Activated T-helper 1 cell treated with anti-CD3 and anti-CD28 coated beads, Interleukin-2, amount 50 U/mL, for 16 hours (primary cell): ENCODE measurements at places on chromosomes 2 and 18.

GRCh38 chr18:79938196-79938595 is 13.3 kb downstream of the SLC66A2 start:
- DNase-seq, result no peak

GRCh38 chr2:175107146-175107545 is 60.9 kb downstream of the ATF2 start:
- DNase-seq, result no peak

- DNase-seq, result no peak
Measured at GRCh38 chr2:163417596-163418337, 318.0 kb downstream of the FIGN start.

DNA sequence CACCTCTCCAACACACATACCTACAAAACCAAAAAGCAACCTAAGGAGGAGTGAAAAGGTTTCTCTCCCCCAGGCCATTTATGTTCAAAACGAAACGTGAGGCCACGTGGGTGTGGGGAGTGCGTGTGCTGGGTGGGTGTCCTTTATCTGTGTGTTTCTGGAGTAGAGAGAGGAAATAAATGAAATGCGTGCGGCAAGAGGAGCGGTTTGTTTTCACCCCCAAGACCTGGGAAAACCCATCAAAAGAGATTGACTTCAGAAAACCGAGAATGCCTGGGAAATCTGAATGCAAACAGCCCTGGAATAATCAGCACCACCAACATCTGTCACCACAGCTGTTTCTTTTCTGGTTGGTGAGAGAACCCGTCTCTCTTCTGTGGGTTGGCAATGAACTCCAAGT is 137.4 kb downstream of the INSIG2 start:
- DNase-seq, result no peak

GRCh38 chr2:37228788-37229187 is 2.6 kb downstream of the CEBPZ start:
- DNase-seq, result no peak

GRCh38 chr2:120315367-120316033 is 30.4 kb upstream of the INHBB start:
- no peak for DNase-seq

DNA sequence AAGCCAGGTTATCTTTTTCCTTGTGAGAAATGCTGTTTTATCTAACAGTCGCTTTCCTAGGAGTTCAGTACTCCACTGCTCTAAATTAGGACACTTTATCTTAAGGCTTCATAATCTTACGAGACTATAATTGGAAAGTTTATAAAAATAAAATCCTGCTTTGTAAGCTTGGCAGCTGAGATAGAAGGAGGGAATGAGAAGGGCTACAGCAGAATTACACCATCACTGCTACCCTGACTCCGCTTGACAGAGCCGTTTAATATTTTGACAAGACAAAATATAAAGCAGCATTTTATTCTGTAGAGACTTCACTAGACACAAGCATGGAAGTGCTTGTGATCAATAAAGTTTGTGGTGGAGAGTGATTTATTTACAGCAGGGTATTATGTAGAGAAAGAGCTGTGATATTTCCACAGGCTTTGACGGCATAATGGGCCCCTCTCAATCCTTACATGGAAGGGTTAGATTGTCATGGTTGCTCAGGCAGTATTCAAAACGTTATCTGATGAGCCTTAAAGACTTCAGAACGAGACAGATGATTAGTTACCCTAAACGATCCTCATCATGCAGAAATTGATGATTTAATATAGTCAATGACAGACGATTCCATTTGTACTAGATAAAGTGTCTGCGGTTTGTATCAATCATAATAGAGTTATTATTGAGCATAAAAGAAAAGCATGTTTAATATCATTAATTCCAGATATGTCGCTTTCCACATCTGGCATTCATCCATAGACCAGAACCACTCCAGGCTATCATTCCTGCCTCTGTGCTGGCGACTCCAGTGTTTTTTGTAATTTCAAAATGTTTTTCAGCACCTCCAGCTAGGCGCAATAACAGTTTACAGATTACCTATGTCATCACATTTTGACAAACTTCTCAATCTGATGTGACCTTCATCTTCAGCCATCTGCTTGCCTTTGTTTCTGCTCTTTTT is 242.2 kb downstream of the FIGN start:
- no peak for DNase-seq

- no peak for DNase-seq
Measured at GRCh38 chr2:156474401-156474800, 38.2 kb downstream of the GPD2 start.

DNA sequence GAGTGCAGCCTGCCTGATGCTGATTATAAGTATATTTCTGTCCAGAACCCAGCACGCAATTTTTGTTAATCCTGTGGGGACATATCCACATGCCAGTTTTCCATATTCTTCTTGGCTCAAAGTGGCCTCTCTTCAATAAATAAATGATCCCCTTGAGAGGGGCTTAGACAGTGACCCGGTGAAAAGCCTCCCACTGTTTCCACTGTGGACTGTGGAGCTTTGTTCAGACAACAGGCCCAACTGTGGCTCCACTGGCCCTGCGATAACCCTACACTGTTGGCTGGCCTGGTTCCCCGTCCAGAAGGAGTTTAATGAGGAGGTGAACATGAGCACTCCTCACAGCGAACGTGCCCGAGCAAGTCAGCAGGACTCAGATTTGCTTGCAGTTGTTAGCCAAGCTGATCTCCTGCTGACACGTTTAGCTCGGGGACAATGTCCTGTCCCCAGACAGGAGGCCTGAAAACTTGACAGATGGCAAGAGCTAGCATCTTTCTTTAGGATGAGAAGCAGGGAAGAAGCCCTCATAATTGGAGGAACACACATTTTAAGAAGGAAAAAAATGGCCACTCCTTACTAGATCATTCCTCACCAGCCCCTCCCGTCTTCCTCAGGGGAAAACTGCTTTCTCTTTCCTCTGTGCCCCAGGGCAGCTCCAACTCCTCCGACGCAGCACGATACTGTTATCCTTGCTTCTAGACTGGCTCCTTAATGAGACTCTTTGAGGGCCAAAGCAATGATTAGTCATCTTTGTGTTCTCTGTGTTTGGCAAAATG is 20.0 kb upstream of the MTCL1 start:
- DNase-seq, result no peak

DNA sequence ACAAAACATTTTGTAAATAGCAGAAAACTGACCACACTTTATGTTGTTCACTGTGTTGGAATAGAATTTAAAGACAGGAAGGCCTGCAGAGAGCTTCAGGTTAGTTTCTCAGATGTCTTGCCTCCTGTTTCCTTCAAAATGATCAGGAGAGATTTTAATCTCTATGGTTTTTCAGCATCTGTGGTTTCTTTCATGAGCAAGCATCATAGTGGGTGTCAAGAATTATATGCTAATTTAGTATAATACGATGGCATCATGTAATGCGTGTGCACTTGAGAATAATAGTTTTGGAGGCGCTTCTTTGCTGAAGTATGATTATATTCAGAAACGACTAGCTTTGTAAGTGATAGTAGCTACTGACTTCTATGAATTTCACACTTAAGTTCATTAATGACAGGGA is 149.9 kb downstream of the PLCL1 start:
- DNase-seq, result no peak

DNA sequence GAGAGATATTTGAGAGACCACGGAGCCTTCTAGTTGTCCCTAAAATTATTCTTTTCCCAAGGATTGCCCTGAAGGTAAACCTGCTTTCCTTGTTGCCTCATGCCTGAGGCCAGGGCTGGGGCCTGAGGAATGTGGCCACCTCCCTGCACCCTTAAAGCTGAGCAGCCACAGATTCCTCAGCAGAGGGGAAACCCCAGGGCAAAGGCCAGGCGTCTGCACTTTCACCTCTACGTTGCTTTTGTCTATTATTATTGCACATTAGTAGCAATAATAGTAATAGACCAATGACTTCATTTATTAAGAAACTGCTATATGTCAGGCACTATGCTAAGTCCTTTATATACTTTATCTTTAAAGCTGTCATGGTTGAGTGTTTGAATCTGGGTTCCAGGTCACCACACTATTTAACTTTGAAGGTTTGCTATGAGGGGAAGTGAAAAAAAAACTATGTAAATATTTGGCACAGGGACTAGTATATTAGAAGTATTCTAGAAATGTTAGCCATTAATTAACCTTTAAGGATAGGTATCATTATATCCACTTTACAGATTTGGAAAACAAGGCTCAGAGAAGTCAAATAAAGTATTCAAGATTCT is 104.2 kb downstream of the LRRC30 start:
- DNase-seq, result no peak

GRCh38 chr2:71282493-71282892 is 49.1 kb upstream of the ZNF638 start:
- DNase-seq, result no peak

GRCh38 chr2:164055623-164056022 is 319.8 kb upstream of the FIGN start:
- no peak for DNase-seq

DNA sequence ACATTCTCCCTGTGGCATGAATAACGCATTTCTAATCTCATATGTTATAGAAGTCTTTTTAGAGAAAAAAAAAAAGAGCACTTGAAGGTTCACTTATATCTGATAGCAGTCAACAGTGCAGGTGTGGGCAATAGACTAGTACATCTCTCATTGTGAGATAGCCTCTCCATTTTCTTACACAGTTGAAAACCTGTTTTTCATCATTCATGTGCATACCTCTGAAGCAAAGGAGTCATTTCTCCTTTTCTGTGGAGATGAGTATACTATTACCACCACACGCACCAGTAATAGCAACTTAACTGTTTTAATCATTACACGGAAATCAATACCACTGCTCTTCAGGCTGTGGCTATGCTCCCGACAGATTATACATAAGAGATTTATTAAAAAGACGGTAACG is 1653.3 kb upstream of the TMEFF2 start:
- no peak for DNase-seq

- no peak for DNase-seq
Measured at GRCh38 chr2:7954234-7954633, 727.6 kb upstream of the ID2 start.

DNA sequence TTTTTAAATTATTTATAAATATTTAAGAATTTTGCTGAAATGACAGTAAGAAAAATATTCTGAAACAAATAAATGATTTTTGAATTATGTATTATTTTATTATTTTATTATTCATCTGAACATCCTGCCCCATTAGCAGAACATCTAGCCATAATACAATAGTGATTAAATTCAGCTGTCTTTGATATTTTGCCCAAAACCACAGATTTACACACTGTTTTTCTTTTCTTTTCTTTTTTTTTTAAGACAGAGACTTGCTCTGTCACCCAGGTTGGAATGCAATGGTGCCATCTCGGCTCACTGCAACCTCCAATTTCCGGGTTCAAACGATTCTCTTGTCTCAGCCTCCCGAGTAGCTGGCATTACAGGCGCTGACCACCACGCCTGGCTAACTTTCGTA is 1.9 kb upstream of the SCYGR1 start:
- DNase-seq, result no peak

DNA sequence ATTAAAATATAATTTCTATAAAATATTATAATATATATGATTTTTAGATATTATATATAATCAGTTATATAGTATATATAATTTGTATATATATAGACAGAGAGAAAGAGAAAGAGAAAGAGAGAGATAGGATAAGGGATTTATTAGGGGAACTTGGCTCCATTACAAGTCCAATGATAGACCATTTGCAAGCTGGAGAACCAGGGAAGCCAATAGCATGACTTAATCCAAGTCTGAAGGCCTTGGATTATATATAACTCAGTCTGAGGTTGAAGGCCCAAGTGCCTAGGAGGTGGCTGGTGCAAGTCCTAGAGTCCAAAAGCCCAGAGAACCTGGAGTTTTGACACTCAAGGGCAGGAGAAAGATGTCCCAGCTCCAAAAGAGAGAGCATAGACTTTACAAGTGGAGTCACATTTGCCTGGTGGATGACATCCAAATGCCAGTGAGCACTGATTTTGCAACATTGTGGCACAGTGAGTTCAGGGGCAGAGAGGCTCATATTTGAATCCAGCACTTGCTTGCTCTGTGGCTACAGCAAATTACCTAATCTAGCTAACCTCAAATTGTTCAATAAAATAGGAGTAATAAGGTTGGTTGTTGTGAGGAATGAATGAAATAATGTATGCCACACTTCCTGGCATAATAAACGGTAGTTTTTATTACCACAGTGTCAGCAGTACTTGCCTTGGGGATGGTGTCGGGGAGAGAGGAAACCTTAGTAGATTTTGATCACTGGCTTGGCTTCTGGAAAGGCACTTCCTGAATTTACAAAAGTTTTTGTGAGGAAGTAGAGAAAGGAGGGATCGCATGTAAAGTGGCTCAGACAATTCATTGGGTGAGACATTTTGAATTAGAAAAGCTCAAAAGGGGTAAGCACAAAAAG is 69.6 kb upstream of the CD28 start:
- DNase-seq, result no peak

GRCh38 chr18:77168811-77169311 is 36.3 kb upstream of the MBP start:
- no peak for DNase-seq

DNA sequence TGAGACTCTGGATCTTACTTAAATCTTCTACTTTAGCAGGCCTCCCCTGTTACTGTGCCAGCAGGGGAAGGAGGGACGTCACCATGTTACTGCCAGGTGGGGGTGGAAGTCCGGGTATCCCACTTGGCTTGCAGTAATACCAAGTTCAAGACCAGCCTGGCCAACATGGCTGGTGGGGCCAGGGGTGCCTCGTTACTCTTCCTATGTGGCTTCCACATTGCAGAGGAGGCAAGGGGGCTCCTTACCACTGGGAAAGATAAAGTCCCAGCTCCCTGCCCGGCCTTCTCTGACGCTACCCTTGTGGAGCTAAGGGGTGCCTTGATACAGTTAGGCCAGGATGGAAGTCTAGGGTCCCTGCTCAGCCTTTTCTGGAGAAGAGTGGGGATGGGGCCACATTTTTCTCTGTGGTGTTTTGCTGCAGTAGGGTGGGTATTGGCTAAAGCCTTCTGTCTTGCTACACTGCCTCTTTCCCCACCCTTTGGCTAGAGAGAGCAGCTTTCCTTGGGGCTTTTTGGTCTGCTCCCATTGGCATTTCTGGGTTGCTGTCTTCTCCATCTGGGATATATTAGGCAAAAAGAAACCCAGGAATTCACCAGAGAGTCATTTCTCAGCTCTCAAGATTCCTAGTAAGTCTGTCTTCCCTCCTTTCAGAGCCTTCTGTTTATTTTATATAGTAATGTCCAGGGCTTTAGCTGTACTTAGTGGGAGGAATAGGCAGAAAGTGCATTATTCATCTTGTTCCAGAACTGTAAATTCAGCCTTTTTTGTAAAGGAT is 21.9 kb downstream of the ELMOD3 start:
- DNase-seq, result no peak
